ENCODE measurements at places on chromosomes 13 and 19. TPM values are rescaled to one million over a fixed set of nuclear protein-coding genes. Genes with fewer than 3 reads are reported as not detected.

DNA sequence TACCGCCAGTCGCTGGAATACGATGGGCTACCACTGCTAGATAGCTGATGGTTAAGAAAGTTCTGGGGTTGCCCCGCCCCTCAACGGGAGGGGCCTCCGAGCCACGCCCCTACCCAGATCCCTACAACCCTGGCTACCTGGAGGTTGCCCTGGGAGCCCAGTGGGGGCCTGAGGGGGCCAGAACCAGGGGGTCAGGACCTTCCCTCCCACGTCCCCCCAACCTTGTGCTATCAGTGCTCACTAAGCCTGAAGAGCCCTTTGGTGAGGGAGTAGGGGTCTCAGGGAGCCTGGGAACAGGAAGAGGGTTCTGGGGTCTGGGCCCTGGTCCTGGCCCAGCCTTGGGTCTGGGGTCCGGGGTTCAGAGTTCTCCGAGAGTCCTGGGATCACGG lies 8.9 kb downstream of the OCEL1 start:
- DNase-seq, result peak; percentile 38

GRCh38 chr13:90272356-90272755 lies 1075.1 kb upstream of the MIR17HG start:
- no peak for DNase-seq

DNA sequence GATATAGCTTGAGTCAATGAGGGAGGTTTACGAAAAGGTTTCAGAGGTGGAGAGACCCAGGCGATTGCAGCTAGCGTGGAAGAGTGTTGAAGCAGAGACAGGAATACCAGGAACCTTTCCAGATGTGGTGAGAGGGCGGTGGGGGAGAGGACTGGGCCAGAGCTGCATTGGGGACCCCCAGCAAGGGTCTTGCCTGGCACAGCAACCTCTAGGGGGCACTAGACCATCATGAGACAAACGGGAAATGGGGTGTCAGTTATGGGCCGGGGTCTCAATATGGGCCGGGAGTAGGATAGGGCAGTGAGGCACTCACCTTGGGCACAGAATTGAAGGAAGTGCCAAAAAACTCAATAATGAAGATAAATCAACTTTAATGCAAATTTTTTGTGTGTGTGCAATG lies 2.1 kb upstream of the LRP3 start:
- DNase-seq, result no peak

The HS6ST3 gene
- total RNA-seq, result 0.17 TPM

DNA sequence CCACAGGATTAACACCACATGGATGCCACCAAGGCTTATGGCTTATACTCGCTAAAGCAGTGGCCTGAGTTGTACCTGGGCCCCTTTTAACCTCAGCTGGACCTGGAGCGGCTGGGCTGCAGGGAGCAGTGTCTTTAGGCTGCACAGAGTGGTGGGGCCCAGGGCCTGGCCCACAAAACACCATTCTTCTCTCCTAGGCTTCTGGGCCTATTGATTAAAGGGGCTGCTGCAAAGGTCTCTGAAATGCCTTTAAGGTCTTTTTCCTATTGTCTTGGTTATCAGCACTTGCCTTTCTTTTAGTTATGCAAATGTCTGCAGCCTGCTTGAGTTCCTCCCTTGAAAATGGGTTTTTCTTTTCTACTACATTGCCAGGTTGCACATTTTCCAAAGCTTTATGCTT lies 973.9 kb upstream of the PRR20A start:
- DNase-seq, result no peak

DNA sequence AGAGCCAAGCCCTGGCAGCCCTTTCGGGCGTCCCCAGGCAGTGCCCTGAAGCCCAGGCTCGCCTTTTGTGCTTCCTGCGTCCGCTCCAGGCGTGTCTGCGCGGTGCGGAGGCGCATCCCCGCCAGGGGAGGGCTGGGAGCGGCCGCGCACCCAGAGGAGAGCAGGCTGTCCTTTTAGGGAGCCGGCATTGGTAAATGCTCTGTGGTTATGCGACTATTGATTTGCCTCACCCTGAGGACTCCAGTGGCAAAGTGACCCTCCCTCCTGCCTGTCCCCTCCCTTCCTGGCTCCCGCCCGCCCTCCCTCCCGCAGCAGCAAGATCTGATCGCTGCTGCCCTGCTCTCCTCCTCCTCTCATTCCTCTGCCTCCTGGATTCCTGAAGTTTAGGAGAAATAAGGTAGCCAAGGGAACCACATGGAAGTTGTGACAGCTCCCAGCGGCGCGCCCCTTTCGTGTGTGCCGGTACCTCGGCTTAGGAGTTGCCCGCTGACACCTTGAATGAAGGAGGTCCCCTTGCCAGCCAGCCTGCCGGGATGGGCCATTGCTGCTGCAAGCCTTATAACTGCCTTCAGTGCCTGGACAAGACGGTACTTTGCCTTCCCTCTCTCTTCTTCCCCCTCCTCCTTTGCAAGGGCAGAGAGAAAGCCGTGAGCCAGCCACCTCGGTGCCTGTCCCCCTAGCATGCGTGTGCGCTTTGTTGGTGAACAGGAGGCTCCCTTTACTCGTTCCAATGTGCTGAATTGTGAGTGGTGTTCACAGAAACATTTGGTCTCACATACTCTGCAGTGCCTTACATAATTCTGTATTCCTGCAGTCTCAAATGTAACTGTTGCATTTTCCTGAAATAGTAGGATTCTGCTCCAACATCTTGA lies 166.9 kb downstream of the SLC7A1 start:
- DNase-seq, result no peak

The TEAD2 gene
- total RNA-seq, result 40.0 TPM

- DNase-seq, result peak; percentile 84
Measured at GRCh38 chr13:106619688-106620555, 52.0 kb upstream of the ARGLU1 start.

DNA sequence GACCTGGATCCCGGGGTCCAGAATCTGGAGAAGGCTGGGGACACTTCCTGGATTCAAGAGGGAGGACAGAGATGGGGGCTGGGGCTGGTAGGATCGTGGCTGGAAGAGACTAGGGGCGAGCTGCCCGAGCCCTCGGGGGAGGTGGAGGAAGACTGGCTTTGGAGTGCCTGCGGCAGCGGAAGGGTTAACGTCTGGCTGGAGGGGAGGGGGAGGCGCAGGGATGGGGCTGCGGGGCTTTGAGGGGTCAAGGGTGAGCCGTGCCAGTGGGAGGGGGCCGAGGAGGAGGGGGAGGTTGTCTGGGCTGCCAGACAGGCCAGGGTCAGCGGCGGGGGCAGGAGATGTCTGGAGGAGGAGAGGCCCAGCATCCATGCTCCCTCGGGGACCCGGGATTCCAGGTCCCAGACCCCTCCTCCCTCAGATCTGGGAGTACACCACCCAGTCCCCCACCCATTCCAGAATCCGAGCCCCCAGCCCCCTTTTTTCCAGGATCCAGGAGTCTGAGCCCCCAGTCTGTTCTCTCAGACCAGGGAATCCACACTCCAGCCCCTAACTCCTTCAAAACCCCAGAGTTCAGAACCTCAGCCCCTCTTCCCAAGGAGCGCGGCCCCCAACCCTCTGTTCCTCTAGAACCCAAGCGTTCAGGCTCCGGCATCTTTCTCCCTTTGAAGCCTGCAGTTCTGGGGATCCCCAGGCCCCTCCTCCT lies 3.2 kb upstream of the SPACA6 start:
- peak; percentile 89 for DNase-seq

DNA sequence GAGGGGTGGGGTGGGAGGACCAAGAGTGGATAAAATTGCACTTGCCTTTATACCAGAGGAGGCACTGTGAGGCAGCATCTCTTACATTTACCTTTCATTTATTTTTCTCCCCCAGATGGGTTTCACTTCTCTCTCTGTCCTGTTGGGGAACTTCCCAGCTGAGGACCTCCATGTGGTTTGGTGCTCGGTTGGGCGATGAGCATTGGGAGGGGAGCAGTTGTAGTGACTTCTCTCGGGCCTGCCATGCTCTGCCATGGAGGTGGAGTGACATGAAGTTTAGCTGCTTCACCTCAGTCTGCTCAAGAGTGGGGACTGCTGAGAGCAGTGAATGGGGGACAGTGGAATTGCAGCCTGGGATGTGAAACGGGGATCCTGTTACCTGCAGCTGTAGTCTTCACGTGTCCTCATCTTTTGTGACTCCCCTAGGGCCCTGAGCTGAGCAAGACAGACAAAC lies 23.1 kb upstream of the CXCL17 start:
- DNase-seq, result no peak

Data from lung (tissue), 17 donors.